ENCODE measurements at places on chromosomes 5 and 9.

- DNase-seq = no peak
These were observed 26.4 kb upstream of the LNPEP start for GRCh38 chr5:96909435-96909834.

DNA sequence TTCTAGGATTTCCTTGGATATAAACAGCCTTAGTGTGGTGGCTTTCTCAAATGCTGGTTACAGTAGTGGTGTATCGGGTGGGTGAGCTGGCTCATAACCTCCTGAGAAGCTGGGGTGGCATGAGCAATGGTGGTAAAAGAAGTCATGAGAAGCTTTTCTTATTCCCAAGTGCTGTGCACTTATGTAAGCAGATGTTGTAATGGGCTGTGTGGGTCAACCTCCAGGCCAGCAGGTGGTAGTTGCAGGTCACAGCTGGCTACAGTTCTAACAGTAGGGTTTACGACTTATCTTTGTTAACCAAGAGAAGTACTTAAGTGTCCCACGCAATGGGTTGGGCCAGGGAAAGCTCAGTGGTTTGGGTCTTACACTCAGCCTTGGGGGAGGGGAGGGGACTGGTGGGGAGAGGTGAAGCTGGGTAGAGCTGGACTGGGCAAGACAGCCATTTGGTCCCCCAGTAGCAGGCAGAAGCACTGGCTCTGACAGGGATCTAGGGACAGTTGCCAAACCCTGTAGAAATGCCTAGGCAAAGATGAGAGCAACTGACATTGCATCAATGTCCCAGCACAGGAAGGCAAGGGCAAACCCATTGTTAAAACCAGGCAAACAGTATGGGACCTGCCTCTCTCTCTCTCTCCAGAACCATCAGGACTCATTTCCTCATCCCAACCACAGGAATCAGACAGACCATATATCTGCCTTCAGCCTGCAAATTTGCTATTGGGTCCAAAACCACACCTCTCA lies 76.8 kb downstream of the RNF130 start:
- DNase-seq = no peak

- DNase-seq = no peak
These were observed 80.8 kb downstream of the NTRK2 start for GRCh38 chr9:84750152-84750865.

- peak; percentile 25 for DNase-seq
These were observed at the start of gene PCDHGB3 for GRCh38 chr5:141369994-141370848. Gene PCDHGB3, plus strand, starts transcription at chr5:141370242. Its CDS starts 153 bp downstream, at chr5:141370395.

- no peak for DNase-seq
These were observed 35.0 kb upstream of the DMRT1 start for GRCh38 chr9:806285-807156.

DNA sequence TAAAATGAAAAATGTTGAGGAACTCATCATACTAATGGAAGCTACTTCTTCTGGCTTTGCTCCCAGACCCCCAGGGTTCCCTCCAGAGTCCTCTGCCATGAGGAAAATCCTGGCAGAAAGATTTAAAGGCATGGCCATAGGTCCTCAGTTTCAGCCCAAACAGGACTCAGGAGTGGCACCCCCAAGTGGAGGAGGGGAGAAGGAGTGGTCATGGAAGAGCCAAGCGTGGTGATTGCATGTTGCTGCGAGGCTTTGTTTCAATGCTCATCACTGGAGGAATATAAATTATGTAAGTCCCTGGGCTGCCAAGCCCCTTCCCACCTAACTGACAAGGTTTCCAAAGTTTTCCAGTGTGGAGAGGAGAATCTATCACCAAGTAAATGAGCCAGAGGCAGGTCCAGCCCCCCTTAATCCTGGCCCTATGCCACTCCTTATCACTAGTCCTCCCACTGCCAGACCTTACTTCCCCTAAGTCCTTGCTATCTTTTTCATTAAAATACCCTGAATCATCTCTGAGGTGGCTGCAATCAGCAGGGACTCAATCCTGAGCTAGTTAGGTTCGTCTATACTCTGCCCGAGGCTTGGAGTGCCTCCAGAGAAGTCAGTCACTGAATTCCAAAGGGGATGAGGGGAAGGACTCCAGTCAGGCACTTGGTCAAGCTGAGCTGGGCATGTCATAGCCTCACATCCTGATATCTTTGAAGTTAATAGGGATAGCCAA lies 70.7 kb upstream of the TAF1L start:
- no peak for DNase-seq

DNA sequence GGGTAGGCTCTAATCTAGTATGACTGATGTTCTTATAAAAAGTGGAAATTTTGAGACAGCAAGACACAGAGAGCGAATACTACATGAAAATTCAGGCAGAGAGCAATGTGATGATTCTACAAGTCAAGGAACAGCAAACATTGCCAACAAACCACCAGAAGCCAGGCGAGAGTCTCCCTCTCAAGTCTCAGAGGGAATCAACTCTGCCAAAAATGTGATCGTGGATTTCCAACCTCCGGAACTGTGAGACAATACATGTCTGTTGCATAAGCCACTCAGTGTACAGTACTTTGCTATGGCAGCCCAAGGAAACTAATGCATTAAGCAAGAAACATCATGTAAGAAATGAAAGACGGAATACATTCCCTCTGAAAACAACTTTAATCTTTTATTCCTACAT lies 52.1 kb upstream of the CCNG1 start:
- no peak for DNase-seq

GRCh38 chr5:129905473-129906176 lies 1.4 kb downstream of the CHSY3 start:
- DNase-seq = no peak

Measured in stimulated activated CD4-positive, alpha-beta T cell treated with anti-CD3 and anti-CD28 coated beads, Interleukin-1b, Interleukin-23, amount 100 ng/mL, for 48 hours (primary cell).